ENCODE measurements at places on chromosomes 3 and 15.
A peak's percentile ranks its signal among the peaks of the same experiment; 100 is the strongest.

- H3K27me3 ChIP-seq, result no peaks in the 10 kb centered on the region
- no peak overlapping the region for H3K27ac ChIP-seq
- DNase-seq, result no peak
- no peaks in the 10 kb centered on the region for H3K4me1 ChIP-seq
Measured at GRCh38 chr3:64873400-64873799, 185.6 kb upstream of the ADAMTS9 start.

DNA sequence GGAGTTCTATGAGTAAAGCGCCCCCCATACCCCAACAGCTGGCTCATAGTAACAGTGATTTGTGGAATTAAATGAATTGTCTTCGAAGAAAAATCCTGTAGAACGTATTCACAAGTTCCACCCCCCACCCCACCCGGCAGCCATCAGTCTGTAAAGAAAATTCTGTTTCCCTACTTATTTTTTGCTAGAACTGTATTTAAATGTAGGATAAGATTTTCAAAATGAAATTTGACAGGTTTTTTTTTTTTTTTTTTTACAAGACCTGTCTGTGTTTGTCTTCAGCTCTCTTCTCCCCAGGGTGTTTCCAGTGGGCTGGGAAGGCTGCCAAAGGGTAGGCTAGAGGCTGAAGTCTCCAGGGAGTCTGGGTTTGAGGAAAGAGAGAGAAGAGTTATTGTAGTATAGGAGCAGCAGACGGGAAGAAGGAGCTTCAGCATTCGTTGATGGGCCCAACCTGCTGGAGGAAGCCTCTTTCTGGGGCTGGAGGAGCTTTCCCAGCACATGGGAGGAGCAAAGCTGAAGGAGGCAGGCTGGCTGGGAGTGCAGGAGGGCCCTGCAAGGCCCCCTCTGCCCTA, 130.6 kb upstream of the SEMA6D start:
- peaks cover 5% of the 10 kb centered on the region for H3K27me3 ChIP-seq
- H3K36me3 ChIP-seq, result no peaks in the 10 kb centered on the region
- DNase-seq, result no peak
- H3K4me3 ChIP-seq, result no peak overlapping the region

GRCh38 chr3:36959821-36960220, 15.0 kb upstream of the TRANK1 start:
- DNase-seq, result no peak
- no peak overlapping the region for H3K27ac ChIP-seq
- peaks cover 13% of the 10 kb centered on the region for H3K4me1 ChIP-seq
- H3K27me3 ChIP-seq, result no peaks in the 10 kb centered on the region
- H3K36me3 ChIP-seq, result no peaks in the 10 kb centered on the region

DNA sequence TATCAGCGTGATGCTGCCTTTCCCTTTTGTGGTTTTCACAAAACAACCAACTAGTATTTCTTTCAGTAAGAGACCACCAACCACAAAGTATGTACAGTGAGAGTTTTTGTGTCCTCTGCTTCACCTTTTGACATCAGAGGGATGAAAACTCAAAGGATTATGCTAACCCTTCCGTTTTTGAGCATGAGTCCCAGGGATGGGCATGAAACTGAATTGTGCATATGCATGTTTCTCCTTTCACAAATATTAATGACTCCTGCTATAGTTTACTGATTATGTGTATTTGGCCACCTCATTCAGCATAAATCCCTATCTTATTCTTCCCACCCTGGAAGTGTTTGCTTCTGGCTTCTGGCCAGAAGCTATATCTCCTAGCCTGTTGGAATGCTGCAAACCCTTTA, 59.2 kb downstream of the RSRC1 start:
- H3K4me1 ChIP-seq, result peaks cover 12% of the 10 kb centered on the region
- H3K27me3 ChIP-seq, result no peaks in the 10 kb centered on the region
- H3K27ac ChIP-seq, result no peak overlapping the region

DNA sequence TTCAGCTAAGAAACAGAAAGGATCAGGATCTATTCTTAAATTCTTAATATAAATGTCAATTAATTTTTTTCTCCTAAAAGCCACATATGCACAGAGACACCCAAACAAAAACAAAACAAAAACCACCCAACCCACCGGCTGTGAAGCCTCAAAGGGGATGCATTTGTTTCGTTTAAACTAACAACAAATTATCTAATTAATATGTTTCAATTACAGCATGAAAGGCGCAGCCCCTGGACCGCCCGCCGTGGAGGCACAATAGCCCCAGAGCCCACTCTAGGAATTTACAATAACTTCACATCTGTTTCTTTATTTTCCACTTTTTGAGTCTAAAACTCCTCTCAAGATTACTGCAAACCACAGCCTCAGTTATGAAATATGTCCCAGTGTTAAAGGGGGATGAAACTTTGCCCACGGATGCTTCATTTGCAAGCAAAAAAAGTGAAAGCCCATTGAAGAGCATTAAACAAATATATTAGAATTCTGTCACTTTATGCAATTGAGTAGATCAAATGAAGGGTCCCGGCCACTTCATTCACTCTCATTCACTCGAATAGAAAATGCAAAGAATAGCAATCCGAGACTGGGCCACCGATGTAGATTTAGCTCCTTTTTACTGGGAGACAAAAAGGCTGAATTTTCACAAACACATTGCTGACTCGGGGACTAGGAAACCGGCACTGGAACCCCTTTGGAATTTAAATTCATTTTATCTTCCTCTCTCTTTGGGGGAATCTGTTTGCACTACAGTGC, 6.0 kb downstream of the FOXB1 start:
- H3K36me3 ChIP-seq, result no peaks in the 10 kb centered on the region
- no peak for DNase-seq
- no peak overlapping the region for H3K4me3 ChIP-seq
- peaks cover 14% of the 10 kb centered on the region for H3K4me1 ChIP-seq
- H3K27ac ChIP-seq, result no peak overlapping the region
- H3K27me3 ChIP-seq, result peaks cover 92% of the 10 kb centered on the region

DNA sequence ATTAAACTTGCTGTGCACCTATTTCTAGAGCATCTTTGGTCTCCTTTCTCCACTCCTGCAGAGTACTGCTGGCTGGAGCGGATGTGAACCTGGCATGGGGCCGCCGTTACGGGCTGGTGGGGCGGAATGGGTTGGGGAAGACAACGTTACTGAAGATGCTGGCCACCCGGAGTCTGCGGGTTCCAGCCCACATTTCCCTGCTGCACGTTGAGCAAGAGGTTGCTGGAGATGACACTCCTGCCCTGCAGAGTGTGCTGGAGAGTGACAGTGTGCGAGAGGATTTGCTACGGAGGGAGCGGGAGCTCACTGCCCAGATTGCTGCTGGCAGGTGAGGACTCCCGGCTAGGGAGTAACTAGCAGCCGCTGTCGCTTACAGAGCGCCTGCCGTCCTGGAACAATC, 2.1 kb downstream of the ABCF3 start:
- peaks cover 30% of the 10 kb centered on the region for H3K36me3 ChIP-seq
- H3K4me3 ChIP-seq, result no peak overlapping the region
- no peak overlapping the region for H3K27ac ChIP-seq
- DNase-seq, result no peak
- no peaks in the 10 kb centered on the region for H3K27me3 ChIP-seq
- peaks cover 23% of the 10 kb centered on the region for H3K4me1 ChIP-seq

DNA sequence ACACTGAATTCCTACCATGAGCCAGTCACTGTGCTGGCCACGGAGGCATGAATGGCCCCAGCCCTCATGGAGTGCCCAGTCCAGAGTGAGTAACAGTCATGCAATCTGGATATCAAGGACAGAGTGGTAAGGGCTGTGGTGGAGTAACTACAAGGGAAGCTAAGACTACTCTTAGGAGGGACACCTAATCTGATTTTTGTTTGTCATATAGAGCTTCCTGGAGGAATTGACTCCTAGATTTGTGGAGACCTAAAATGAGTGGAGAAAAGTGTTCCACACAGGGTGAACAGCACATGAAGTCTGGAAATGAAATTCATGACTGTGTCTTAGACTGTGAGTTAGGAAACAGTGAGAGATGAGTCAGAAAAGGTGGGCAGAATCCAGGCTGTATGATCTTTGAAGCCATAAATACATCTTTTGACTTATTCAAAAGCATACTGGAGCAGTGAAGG, 219.9 kb downstream of the NFKBIZ start:
- no peaks in the 10 kb centered on the region for H3K36me3 ChIP-seq
- no peak for DNase-seq
- no peaks in the 10 kb centered on the region for H3K27me3 ChIP-seq
- H3K4me1 ChIP-seq, result peaks cover 14% of the 10 kb centered on the region

DNA sequence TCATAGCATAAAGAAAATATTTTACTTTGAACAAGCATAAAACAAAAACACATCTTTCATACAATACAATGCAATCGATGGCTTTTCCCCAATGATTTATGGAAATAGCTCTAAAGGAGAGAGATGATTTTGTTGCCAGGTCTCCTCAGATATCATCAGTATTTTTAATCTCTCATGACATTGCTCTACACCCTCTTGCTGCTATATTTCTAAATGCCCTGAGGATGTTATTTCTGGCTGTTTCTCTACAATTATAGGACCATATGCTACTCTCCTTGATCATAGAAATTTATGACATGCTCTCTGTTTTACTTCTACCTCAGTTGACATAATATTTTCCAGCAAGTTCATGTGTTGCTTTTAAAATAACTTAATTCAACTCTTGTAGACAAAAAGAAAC, 654.9 kb upstream of the GBE1 start:
- no peak for DNase-seq
- no peaks in the 10 kb centered on the region for H3K36me3 ChIP-seq
- no peak overlapping the region for H3K4me3 ChIP-seq
- H3K4me1 ChIP-seq, result no peaks in the 10 kb centered on the region
- no peaks in the 10 kb centered on the region for H3K27me3 ChIP-seq

GRCh38 chr3:94206291-94206690, 143.4 kb downstream of the NSUN3 start:
- H3K27ac ChIP-seq, result no peak overlapping the region
- H3K4me1 ChIP-seq, result no peaks in the 10 kb centered on the region
- peaks cover 13% of the 10 kb centered on the region for H3K27me3 ChIP-seq
- DNase-seq, result no peak
- H3K36me3 ChIP-seq, result no peaks in the 10 kb centered on the region
- no peak overlapping the region for H3K4me3 ChIP-seq

DNA sequence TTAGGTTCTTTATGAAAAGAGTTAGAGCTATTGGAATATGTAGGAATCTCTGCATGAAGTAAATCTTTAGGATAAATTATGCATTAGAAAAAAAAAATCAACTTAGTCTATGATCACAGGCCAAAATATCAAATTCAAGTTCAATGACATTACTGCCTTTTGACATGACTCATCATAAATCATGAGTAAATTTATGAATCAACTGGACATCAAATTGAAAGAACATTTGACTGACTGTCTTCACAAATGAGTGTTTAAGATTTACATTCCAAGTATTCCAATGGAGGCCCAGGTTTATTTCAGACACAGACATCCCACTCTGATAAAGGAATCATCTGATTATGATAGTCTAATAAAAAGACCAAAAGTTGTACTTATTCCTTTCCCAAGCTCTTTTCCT, 192.8 kb upstream of the TTC14 start:
- no peaks in the 10 kb centered on the region for H3K36me3 ChIP-seq
- H3K27ac ChIP-seq, result no peak overlapping the region
- H3K27me3 ChIP-seq, result no peaks in the 10 kb centered on the region
- H3K4me3 ChIP-seq, result no peak overlapping the region

- no peaks in the 10 kb centered on the region for H3K36me3 ChIP-seq
- no peak for DNase-seq
- H3K4me1 ChIP-seq, result peaks cover 19% of the 10 kb centered on the region
- peak overlapping the region; percentile 35 for H3K27ac ChIP-seq
- no peak overlapping the region for H3K4me3 ChIP-seq
- peaks cover 13% of the 10 kb centered on the region for H3K27me3 ChIP-seq
Measured at GRCh38 chr3:169939751-169940150, 26.9 kb upstream of the SEC62 start.

DNA sequence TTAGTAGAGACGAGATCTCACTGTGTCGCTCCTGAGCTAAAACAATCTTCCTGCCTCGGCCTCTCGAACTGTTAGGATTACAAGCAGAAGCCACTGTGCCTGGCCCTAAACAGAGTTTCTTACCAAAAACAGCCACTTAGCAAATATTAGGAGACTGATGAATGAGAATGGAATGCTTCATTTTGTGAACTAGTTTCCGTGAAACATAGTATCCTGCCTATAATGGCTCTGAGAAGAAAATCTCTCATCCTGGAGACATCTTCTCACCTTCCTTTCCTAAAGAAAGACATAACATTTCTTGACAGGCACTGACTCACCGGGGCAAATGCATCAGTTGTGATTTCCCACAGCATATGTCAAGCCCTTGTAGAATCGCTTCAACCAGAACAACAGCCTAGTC, 44.9 kb downstream of the GJD2 start:
- no peaks in the 10 kb centered on the region for H3K4me1 ChIP-seq
- H3K36me3 ChIP-seq, result no peaks in the 10 kb centered on the region
- DNase-seq, result no peak
- no peak overlapping the region for H3K4me3 ChIP-seq
- H3K27me3 ChIP-seq, result peaks cover 27% of the 10 kb centered on the region
- no peak overlapping the region for H3K27ac ChIP-seq

DNA sequence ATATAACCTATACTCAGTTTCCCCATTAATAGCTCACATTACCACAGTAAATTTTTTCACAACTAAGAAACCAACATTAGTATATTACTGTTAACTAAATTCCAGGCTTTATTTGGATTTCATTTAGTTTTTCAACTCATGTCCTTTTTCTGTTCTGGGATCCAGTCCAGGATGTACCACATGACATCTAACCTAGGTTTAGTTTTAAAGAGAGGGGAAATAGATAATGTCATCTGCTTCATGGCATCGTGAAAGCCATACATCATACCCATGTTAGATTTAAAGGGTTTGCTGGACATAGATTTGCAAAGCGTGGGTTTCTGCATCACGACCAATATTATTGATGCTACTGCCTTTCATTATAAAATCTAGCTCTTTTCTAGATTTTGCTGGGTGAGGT, 33.2 kb upstream of the RPP14 start:
- no peaks in the 10 kb centered on the region for H3K27me3 ChIP-seq
- H3K4me1 ChIP-seq, result peaks cover 12% of the 10 kb centered on the region
- no peak for DNase-seq
- peaks cover 40% of the 10 kb centered on the region for H3K36me3 ChIP-seq

- no peaks in the 10 kb centered on the region for H3K36me3 ChIP-seq
- no peak for DNase-seq
- H3K4me1 ChIP-seq, result no peaks in the 10 kb centered on the region
Measured at GRCh38 chr3:179949869-179950268, 86.9 kb downstream of the PEX5L start.

DNA sequence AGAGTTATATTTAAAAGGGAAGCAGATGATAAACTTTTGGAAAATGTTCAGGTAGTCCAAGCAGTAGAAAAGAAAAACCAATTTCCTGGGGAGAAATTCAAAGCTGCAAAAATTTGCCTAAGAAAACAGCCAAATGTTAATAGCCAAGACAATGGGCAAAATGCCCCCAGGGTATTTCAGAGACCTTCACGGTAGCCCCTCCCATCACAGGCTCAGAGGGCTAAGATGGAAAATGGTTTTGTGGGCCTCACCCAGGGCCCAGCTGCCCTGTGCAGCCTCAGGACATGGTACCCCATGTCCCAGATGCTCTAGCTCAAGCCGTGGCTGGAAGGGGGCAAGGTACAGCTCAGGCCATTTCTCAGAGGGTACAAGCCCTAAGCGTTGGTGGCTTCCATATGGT, 391.0 kb downstream of the ZIC4 start:
- DNase-seq, result no peak
- no peaks in the 10 kb centered on the region for H3K27me3 ChIP-seq
- no peak overlapping the region for H3K27ac ChIP-seq
- H3K4me3 ChIP-seq, result no peak overlapping the region
- no peaks in the 10 kb centered on the region for H3K36me3 ChIP-seq
- H3K4me1 ChIP-seq, result no peaks in the 10 kb centered on the region
